ENCODE measurements at places on chromosomes 6 and 20. TPM values are rescaled to one million over a fixed set of nuclear protein-coding genes. Genes with fewer than 3 reads are reported as not detected.

The CD24 gene
- total RNA-seq: 6.6 TPM

The ITPR3 gene
- total RNA-seq: 15.2 TPM

The C2 gene
- total RNA-seq: 13.8 TPM

The PCMTD2 gene
- 55.9 TPM for total RNA-seq

DNA sequence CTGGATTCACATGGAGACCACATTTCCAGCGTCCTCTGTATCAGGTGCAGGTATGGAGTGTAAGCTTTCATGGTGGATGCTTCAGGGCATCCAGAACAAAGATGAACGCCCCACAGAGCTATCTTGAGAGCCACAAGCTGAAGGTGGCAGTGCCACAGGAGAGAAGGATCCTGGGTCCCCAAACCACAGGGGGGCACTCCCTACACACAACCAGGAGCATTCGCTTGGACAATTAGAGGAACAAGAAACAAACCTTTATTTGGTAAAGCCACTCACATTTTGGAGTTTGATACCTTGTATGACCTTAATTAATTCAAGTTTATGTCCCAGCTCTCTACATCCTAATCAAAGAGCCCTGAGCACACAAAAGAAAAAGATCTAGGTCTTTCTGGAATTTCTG is 406.3 kb downstream of the PREX1 start:
- H3K4me3 ChIP-seq: no peak overlapping the region
- H3K27me3 ChIP-seq: no peaks in the 10 kb centered on the region
- H3K27ac ChIP-seq: no peak overlapping the region
- H3K4me1 ChIP-seq: no peaks in the 10 kb centered on the region
- no peak for DNase-seq
- H3K36me3 ChIP-seq: no peaks in the 10 kb centered on the region

DNA sequence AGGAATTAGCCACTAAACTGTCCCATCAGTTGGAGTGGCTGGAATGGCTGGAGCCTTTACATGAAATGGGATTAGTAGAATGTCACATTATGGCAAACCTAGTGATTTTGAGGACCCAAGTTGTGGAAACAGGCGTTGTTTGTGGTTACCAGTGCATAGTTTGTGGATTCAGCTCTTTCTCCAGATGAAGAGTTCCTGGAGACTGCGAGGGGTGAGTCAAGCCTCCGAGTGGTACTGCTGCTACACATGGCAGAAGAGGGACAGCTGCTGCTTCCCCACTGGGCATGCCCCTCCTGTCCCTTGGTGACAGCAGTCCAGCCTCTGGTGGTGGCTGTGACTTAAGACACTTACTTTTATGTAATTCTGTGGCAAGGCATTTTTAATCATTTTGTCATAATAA is 94.2 kb upstream of the SCP2D1 start:
- H3K4me1 ChIP-seq: no peaks in the 10 kb centered on the region
- H3K36me3 ChIP-seq: no peaks in the 10 kb centered on the region
- no peak overlapping the region for H3K27ac ChIP-seq
- no peak for DNase-seq
- no peaks in the 10 kb centered on the region for H3K27me3 ChIP-seq

DNA sequence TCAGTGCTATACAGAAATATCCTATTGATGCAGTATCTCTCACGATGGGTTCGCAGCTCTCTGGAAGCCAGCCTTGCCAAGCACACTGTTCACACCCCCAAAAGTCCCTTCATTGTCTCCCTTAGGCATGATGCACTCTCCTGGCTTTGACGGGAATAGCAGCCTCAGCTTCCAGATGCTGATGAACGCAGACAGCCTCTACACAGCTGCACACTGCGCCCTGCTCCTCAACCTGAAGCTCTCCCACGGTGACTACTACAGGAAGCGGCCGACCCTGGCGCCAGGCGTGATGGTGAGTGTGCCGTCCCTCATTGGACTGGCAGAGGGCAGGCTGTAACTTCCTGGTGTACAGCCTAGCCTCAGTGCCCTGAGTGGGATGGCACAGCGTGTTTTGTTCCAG is 60.0 kb upstream of the PBOV1 start:
- H3K27me3 ChIP-seq: no peaks in the 10 kb centered on the region
- DNase-seq: no peak
- no peaks in the 10 kb centered on the region for H3K36me3 ChIP-seq
- H3K4me3 ChIP-seq: no peak overlapping the region
- no peaks in the 10 kb centered on the region for H3K4me1 ChIP-seq

GRCh38 chr20:47332381-47333206 is 23.9 kb downstream of the ZMYND8 start:
- H3K27ac ChIP-seq: peak overlapping the region; percentile 78
- peaks cover 42% of the 10 kb centered on the region for H3K4me1 ChIP-seq
- H3K4me3 ChIP-seq: no peak overlapping the region
- no peak for DNase-seq
